ENCODE measurements at places on chromosomes 5 and 9. TPM values are rescaled to one million over a fixed set of nuclear protein-coding genes. Genes with fewer than 3 reads are reported as not detected.

Gene GCNT1
- total RNA-seq = 23.8 TPM

Gene C5orf58
- total RNA-seq = not detected

DNA sequence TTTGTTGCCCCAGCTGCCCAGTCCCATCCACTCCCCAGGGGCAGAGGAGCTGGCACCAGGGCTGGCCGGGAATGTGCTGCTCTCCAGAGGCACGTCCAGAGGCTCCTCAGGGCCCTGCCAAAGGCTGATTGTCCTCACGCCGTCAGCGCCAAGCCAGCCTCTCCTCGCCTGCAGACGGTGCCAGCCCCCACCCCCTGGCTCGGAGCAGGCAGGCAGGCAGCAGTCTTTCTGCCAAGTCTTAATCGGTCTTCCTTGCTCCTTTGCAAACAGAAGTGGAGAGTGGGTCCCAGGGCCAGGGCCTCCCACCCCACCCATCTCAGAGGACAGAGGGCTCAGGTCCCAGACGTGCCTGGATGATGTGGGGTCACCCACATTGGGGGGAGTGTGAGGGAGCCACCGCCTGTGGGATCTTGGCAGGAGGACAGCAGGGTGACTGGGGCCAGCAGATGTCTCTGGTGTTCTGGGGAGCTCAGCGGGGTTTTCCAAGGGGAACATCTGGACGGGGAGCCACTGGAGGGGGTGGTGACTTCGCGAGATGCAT is 36.3 kb downstream of the FAM163B start:
- DNase-seq = no peak

GRCh38 chr9:21047281-21047691 is 15.8 kb upstream of the HACD4 start:
- DNase-seq = no peak

- DNase-seq = no peak
Observed at GRCh38 chr5:51679286-51679685, 296.0 kb downstream of the ISL1 start.

- DNase-seq = no peak
Observed at GRCh38 chr9:34400275-34400674, 23.6 kb upstream of the MYORG start.

GRCh38 chr9:81826517-81826906 is 101.7 kb upstream of the SPATA31D4 start:
- DNase-seq = no peak

All from type B pancreatic cell (in vitro differentiated cells).